ENCODE measurements at places on chromosomes 5 and 9.

GRCh38 chr5:154163327-154164248 lies 26.9 kb upstream of the GALNT10 start:
- DNase-seq, result peak; percentile 40

GRCh38 chr9:109181284-109181683 lies 14.2 kb upstream of the FRRS1L start:
- DNase-seq, result no peak

DNA sequence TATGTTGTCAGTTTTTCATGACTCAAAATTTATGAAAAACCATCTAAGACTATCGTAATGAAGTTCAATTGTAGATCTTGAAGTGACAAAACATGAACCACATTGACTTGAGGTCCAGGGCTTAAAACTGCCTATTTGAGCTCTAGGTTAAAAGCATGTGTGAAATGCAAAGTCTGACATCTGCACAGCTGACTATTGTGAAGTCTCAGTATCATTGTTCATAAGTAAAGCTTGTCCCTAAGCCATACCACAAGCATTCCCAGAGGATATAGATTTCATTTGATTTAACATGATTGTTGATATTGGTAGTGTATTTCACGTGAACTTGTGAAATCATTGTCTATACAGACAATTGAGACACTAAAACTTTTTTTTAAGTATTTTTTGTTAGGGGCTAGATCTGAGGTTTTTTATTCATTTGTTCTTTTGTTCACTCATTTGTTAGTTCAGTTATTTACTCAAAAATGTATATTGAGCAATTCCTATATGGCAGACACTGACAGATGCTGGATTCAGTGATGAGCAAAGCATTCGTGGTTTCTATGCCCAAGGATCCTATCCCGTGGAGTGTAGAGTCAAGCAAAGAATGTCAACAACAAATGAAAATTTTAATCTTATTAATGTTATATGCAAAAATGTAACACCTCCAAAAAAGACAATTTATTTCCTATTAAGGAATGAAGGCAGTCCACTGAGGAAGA lies 485.2 kb downstream of the RAB3C start:
- DNase-seq, result no peak

GRCh38 chr5:119049824-119050449 lies 20.9 kb upstream of the DMXL1 start:
- no peak for DNase-seq

DNA sequence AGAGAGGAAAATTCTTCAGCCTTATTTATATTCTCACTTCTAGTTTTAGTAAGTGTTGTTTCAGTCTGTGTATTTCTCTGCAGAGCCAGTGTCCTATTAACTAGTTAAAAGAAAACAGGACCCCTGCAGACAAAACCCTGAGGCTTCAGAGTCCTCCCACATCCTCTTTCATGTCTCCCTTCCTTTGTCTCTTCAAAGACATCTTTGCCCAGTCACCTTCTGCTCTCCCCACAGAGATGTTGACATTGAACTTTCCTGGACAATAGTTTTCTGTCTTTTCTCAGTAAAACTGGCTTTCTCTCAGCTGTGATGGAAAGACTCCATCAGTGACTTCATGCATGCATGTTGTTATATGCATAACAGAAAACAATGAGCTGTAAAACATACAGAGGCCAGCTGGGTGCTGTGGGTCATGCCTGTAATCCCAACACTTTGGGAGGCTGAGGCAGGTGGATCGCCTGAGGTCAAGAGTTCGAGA lies 20.2 kb downstream of the GRAMD2B start:
- peak; percentile 53 for DNase-seq

GRCh38 chr5:133875179-133875578 lies 93.2 kb downstream of the C5orf15 start:
- no peak for DNase-seq
